Stimulated activated CD8-positive, alpha-beta memory T cell treated with anti-CD3 and anti-CD28 coated beads, Interleukin-4, amount 100 ng/mL, for 4 hours (primary cell): ENCODE measurements at places on chromosomes 5 and 9.

DNA sequence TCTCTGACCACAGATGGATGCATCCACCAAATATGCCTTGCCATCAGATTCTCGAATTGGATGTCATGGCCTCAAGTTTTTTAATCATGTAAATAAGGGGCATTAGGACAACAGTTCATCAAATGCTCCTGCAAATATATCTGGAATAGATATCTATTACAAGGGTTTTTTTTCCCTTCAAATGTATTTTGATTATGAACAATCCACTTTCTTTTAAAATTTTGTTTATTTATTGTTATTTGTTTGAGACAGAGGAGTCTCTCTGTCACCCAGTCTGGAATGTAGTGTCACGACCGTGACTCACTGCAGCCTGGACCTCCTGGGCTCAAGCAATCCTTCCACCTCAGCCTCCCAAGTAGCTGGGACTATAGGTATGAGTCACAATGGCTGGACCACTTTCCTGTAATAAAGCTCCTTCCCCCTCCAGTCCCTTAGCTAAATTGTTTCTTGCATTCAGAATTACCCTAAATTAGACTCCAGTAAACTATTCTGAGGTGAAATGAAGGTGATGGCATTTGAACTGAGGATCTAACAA is 1412.1 kb downstream of the EFNA5 start:
- DNase-seq = no peak

DNA sequence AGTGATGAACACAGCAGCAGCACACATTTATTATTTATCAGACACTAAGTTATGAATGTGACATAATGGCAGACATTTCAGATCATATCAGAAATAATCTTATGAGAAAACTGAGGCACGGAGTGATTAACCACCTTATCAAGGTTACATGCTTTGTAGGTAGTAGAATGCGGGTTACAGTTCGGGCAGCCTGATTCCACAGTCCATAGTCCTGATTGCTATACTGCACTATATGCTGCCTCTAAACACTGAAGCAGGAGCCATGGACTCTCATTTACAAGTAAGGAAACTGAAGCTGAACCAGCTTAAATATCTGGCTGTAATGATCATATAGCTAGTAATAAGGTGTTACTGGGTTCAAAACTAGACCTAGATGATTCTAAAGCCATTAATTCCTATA is 291.3 kb upstream of the ADAMTSL1 start:
- no peak for DNase-seq

DNA sequence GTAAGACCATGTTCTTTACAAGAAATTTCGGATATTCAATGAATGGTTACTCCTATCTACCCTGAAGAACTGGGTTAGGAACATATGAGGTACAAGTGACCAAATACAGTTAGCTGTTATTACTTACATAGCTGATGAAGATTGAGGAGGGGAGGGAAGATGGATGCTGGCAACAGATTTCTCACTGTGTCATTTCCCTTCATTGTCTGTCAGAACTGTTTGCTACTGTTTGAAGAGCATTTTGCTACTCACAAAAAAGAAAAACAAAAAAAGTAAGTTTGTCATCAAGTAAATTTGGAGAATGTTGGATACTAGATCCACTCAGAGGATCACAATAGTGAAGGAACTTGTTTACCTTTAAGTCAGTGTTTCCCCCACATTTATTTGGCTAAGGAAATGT is 53.7 kb downstream of the ENC1 start:
- no peak for DNase-seq

DNA sequence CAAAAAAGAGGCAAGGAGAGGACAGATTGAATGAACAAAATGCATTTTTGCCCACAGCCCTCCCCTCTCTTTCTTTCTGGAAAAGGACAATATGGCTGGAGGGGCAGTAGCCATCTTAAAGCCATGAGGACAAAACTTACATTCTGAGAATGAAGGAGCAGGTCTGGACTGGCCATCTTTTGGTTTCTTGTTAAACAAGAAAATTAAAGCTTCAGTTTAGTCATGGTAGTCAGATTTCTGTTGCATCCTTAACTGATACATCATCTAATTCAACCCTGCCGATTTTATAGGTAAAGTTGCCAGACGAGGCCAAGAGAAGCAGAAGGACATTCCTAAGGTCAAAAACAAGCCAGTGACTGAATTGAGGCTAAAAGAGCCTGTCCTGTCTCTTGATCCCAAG is 31.5 kb upstream of the INSYN2B start:
- DNase-seq = no peak

DNA sequence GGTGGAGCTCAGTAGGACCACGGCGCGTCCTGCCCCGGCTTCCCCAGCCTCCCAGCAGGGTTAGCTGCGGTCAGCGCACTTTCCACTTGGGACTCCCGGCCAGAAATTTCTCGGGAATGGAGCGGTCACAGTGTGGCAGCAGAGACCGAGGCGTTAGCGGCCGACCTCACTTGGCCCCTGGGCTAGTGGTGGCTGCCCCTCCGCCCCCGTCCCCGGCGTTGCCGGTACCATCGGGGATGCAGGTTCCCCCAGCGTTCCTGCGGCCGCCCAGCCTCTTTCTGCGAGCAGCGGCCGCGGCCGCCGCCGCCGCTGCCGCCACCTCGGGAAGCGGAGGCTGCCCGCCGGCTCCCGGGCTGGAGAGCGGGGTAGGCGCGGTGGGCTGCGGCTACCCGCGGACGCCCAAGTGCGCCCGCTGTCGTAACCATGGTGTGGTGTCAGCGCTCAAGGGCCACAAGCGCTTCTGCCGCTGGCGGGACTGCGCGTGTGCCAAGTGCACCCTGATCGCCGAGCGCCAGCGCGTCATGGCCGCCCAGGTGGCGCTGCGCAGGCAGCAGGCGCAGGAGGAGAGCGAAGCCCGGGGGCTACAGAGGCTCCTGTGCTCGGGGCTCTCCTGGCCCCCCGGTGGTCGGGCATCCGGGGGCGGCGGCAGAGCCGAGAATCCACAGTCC is 460 bp downstream of the DMRTA1 start:
- no peak for DNase-seq

DNA sequence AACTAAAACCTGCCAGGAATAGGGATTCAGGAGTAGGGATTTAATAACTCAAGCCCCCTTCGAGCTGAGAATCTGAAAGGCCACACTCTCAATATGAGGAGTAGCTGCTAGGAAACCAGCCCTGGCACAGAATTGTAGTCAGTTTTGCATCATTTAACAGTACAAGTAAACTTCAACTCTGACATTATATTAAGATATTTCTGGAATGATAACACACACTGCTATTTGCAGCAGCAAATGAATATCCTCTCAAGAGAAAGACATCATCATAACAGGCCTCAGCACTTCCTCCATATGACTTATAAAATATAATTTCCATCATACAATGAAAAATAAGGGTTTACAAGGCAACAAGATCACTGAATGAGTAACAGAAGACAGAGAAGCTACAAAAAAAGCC is 138.2 kb upstream of the RFX3 start:
- DNase-seq = no peak

- no peak for DNase-seq
These were observed 34.3 kb upstream of the TBC1D2 start for GRCh38 chr9:98289614-98290201.

GRCh38 chr9:122032346-122032745 is 60.8 kb downstream of the TTLL11 start:
- DNase-seq = no peak

DNA sequence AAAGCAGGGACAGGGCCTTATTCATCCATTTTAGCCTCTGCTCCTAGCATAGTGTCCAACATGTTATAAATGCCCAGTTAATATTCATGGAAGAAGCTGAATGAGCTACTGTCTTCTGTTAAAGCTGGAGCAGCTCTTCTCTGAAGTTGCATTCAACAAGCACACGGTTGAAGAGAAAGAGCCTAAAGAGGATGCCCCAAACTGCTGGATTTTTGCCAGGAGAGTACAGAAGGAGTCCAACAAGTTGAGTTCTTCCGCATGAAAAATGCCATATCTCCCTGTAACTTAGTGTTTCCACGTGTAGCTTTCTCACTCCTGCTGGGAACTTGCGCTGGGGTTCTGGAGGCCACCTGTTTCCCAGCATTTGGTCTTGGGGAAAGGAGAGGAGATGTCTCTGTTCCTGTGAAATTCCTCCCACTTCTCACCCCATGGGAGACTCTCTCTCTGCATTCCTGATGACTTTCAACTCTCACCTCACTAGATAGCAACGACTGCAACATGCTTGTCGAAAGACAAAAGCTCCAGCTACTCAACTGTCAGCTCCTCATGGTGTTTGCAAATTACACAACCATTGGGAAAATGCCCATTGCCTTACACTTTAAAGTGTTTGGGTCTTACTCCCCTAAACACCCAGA is 122.8 kb downstream of the KIF4B start:
- no peak for DNase-seq

DNA sequence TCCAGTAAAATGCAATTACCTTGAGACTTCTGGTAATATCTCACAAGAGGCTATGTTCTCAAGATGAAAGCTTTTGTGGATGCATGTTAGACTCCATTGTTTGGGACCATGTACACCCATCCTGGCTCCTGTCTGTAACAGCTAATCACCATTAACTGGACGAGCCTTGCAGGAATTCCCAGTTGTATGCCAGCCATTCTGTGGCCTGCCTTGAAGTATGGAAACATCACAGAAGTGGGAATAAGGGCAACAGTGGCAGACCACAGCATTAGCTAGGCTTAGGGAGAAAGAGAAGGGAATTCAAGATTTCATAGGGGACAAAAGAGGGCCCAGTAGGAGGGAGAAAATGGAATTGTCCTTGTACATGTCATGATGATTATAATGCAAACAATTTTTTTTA is 79.0 kb downstream of the RORB start:
- no peak for DNase-seq

DNA sequence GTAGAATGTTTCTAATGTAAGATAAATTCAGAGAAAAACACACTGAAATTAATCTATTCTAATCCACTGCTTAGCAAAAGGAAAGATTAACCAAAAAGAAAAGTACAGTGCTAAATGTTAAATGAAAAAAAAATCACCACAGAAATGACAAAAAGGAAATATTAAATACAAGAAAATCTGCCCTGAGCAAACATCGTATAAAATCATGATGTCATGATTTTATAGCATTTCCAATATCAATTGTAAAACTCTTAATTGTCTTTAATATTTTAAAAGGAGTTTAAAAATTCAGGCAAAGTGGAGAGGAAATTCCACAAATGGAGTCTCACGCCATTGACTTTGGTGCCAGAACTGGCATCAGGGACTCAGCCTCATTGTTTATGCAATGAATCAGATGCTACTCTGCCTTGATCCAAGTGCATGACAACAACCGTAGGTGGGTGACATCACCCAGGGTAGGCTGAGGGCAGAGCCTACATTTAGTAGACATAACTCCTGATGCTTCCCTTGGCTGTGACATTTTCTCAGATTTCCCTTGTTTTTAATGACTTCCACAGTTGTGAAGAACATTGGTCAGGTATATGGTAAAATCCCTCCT is 696.8 kb downstream of the SEMA5A start:
- no peak for DNase-seq

DNA sequence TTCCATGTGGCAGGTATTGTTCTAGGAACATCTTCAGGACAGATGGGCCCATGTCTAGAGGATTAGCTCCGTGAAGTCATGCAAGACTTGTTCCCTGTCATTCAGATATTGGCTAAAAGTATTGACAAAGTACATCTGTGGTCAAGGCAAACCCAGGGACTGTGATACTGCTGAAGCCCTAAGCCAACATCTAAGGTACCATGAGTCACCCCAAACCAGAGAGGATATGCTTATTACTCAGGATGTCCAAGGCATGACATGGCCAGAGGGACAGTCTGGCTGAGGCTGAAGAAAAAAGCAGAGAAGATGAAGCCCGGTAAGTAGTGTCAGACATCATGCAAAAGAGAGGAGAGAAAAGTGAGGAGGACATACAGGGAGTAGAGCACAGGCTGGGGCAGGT is 31.0 kb downstream of the HMHB1 start:
- DNase-seq = no peak

DNA sequence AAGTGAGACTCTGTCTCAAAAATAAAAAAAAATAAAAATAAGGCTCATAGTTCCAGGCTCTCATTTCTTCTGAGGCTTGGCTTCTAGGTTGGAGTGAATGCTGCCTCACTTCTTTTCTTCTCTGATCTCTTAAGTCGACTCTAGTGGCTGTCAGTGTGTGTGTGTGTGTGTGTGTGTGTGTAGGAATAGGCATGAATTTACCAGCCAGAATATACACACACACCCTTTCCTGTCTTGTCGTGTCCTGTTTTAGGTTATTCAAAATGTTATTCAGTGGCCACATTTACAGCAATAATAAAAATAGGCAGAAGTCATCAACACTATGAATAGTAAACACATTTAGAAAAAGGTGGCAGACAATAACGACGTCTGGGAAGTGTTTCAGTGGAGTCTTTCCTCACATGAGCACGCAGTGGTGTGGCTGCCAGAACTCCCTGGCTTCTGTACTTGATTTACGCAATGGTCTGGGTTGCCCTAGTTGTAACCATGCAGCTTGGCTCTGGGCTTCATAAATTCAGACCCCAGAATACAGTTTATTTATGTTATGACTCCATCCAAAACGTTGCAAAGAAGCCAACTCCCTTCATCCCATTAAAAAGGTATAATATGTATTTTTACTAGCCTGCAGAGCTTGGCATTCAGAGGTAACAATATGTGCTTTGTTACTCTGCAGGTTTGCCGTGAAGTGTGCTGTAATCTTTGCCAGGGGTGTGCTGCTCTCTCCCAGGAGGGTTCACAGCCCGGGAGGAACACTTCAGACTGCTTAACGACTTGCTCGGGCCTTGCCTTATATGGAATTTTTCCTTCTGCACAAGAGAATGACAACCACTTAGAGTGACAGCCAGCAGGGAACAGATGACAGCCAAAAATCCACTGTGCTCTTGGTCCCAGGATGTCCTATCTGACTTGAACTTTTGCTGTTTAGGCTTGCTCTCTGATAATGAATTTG is 34.4 kb upstream of the PALM2AKAP2 start:
- no peak for DNase-seq

DNA sequence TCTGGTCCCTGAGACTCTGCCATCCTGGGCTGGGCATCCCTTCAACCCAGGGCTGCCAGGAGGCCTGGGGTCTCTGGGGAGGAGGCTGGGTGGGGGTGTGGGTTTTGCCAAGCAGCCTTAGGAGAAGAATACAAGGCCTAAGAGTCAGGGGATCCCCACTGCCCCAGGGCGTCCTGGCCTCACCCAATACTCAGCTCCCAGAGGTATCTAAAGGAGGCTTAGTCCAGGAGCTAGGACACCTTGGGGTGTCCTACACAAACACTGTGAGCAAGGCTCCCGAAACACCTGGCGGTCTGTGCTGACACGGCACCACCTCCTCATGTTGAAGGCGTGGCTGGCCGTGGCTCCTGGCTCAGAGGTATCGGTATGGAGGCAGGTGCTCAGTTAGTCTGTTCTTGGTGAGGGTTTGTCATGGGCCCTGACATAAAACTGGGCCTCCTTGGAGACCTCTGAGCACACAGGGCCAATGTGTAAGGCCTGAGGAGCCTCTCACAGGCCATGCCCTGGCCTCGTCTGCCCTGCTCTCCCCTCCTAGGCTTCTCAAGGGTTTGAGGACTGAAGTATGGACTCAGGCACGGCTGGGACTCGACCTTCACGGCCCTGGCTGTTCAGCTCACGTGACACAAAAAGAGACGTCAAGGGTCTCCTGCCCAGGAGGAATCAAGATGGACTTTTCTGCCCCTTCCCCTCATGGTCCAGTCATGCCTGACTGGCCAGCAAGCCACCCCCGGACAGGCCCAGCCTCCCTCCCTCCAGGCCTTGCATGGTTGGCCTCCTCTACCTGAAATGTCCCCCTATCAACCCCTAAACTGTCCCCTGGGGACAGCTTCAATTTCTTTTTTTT is 277.3 kb downstream of the FSTL4 start:
- DNase-seq = no peak

- no peak for DNase-seq
These were observed 6.7 kb downstream of the DBH start for GRCh38 chr9:133642708-133643361.
